CD8-positive, alpha-beta memory T cell (primary cell): ENCODE measurements at places on chromosomes 6 and 20.

DNA sequence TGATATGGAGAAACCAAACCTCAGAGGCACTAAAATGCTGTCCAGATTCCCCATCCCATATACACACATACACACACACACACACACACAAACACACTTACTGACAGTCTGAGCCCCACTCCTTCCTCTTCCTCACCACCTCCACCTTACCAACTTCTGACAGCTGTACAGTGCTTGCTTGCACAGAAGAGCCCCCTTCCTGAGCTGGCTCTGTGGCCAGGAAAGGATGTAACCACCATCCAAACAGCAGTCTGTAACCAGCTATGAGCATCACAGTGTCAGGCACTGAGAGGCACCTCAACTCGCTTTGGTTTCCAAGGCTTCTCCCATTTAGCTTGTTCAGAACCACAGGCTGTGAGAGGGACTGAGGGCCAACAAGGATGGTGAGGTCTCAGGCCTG lies 5.9 kb upstream of the C6orf136 start:
- DNase-seq: no peak

- no peak for DNase-seq
Observed at GRCh38 chr20:47926731-47927130, 141.4 kb upstream of the SULF2 start.

DNA sequence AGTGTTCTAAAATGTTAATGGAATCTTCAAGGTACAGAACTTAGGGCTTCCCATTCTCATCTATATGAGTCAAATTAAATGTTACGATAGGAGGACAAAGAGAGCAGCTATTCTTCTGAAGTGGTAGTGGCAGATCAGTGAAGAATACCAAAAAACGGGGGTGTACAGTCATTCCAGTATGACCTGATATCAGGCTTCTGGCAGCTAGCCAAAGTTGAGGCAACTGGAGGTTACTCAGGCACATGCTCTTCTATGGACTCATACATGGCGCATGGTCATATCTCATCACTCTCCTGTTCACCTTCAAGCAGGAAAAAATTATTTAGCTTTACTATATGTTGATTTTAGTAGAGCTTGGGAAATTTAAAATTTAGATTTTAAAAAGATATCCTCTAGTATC lies 1608.8 kb downstream of the GRIK2 start:
- DNase-seq: no peak

- no peak for DNase-seq
Observed at GRCh38 chr20:37749620-37750403, 56.0 kb downstream of the CTNNBL1 start.

DNA sequence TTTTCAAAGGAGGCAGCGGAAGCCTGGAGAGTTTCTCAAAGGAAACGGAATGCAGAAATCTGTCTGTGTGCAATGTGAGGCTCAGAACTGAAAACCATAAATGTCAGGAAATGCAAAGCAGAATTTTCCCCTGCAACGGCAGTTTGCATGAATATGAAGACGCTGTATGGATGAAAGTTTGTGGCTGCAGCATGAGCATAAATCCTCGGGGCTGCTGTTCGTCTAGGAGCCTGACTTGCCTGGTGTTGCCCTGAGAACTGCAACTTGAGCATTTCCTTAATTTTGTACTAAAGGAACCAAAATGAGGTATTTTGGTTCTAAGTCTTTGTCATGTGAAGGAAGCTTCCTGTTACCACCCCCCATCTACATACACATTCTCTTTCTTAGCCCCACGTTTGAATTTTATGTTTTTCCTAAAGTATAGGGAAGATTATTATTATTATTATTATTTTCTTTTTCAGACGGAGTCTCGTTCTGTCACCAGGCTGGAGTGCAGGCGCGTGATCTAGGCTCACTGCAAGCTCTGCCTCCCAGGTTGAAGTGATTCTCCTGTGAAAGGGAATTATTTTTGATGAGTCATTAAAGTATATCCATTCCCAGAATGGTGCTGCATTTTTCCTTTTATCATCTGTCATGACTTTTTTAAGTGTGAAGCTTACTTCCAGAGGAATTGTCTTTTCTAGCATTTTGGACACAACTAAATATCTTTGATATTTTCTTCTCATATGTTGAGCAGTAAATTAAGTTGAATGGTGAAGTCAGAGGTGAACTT lies 33.1 kb downstream of the MTHFD1L start:
- no peak for DNase-seq
